ENCODE measurements at places on chromosomes 1 and 21.

GRCh38 chr1:27968692-27969091 lies 8.9 kb downstream of the XKR8 start:
- DNase-seq = no peak

- no peak for DNase-seq
These were observed 10.4 kb upstream of the AHCYL1 start for GRCh38 chr1:109974191-109974590.

DNA sequence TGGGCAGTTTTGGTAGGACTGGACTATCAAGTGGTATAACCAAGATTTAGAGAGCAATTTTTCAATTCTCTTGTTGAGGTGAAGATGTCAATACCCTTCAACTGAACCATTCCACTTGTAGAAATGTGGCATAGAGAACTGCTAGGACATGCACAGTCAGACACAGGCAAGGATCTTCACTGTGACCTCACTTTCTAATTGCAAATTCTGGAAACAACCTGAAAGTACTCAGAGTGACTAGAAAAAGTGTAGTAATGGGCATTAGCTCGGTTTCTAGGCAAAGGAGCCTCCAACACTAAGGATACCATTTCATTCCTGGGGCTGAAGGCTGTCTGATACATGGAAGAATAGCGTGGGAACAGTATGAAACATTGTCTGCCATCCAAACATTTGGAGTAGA lies 433.0 kb upstream of the RUNX1 start:
- no peak for DNase-seq

GRCh38 chr21:8988696-8989095 lies 1532.7 kb upstream of the TPTE start:
- DNase-seq = no peak

- no peak for DNase-seq
These were observed 44.5 kb downstream of the CD55 start for GRCh38 chr1:207366022-207366421.

DNA sequence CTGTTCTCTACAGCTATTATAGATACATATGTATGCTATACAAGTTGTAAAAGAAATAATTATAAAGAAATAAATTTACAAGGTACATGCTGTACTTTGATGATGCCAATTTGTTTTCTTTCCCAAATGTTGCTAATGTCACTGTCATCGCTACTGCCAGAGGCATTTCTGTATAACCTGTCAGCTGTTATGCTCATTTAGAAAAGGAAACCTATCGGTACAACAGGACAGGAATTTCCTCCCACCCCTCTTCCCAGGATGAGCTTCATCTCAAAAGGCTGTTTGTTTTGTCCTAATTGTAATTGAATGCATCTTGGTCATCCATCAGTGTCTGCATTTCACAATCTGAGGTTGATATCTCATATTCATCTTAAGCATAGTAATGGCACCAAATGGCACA lies 975.7 kb downstream of the TTLL7 start:
- DNase-seq = no peak

DNA sequence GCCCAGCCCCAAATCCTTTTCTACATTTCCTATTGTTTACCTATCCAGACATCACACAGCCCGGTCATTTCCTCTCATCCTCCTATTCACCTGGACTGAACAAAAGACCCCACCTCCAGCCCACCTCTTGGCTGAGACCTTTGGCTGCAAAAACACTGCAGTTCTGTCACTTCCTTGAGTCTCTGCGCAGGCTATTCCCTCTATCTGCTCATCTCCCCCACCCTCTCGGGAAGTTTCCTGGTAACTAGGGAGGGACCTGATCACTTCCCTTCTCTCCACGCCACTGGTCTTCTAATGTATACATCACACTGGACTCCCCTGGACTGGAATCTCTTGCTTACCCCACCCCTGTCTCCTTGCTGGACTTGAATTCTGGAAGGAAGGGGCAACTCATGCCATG lies 5.3 kb downstream of the HTR1D start:
- DNase-seq = no peak

- DNase-seq = no peak
These were observed 56.6 kb downstream of the AGPAT3 start for GRCh38 chr21:43921571-43921978.

GRCh38 chr1:168623003-168623828 lies 46.8 kb downstream of the XCL1 start:
- no peak for DNase-seq

- no peak for DNase-seq
These were observed 6.7 kb upstream of the PTGER3 start for GRCh38 chr1:71054281-71054731.

GRCh38 chr1:98962156-98962555 lies 42.5 kb downstream of the PLPPR5 start:
- no peak for DNase-seq

GRCh38 chr1:65083263-65083896 lies 64.6 kb upstream of the AK4 start:
- no peak for DNase-seq

DNA sequence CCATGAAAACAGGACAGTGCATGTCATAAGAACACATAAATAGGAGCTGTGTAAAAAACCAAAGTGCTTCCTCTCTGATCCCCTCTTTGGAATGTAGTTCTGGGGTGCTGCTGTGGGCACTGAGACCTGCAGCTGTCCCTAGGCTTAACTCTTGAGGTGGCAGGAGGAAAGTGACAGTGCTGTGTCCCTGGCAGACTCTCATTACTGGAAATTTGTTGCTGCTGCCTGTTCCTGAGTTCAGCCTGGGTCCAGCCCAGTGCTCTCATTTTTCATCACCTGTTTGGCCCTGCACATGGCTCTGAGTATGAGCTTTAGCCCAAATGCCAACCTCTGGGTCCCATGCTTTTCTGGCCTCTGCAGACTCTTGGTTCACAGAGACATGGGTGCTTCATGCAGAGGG lies 329.3 kb downstream of the DSCAM start:
- DNase-seq = no peak

- no peak for DNase-seq
These were observed 95.5 kb downstream of the SDCCAG8 start for GRCh38 chr1:243351337-243351736.

GRCh38 chr1:93394514-93394913 lies 48.8 kb downstream of the DR1 start:
- DNase-seq = no peak

- DNase-seq = no peak
These were observed 239.0 kb downstream of the RGS7 start for GRCh38 chr1:241118049-241118448.

GRCh38 chr1:72942008-72942407 lies 659.7 kb upstream of the NEGR1 start:
- DNase-seq = no peak

DNA sequence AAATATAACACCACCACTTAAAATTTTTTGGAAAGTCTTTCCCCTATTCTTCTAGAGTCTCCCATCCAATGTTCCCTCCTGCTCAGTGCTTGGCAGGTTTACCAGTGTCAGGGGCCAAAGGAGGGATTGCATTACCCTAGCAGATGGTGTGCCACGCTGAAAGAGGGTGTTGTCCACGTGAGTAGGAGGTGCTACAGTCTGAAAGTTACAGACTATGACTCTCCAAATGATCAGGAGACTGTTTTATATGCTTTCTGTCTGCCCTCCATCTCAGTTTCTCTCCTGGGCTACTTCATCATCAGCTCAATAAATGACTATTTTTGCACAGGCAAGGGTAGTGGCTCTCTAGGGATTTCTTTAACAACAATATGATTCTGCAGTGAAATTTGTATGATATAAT lies 31.3 kb upstream of the ANGPTL7 start:
- DNase-seq = no peak

DNA sequence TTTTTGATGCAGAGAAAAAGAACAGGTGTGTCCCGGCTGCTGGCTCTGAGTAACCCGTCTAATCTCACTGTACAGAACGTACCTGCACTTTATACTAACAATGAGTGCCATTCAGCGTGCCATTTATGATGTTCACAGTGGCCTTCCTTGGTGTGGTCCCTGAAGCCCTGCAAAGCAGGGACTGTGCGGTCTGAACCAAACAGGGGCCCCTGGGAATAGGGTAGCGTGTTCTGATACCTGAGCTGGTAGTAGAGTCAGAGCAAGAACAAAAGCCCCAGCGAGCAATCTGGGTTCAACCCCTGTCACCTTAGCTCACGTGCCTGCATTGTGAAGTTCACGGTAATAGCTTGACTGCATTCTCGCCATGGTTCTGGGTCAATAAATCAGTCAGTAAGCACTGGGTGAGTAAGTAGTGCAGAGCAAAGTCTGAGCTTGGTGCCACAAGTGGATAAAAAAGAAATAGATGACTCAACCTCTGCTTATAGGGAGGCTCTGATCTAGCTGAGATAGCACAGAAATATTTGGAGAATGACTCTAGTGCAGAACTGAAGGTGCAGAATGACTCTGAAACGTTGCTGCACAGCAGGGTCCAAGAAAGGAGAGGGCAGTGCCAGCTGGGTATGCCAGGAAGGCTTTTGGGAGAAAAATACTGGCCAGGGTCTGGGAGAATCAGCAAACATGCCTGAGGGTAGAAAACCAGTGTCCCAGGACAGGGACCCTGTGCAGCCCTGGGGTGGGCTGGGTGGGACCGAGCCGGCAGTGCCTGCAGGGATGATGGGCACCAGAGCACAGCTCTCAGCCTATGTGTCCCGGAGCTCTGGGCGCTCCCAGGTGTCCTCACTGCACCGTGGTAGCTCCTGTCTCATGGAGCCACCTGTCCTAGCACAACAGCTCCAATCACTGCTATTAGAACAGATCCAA lies 125.9 kb downstream of the RHOU start:
- no peak for DNase-seq

GRCh38 chr1:231527586-231528171 lies 790 bp upstream of the TSNAX start:
- DNase-seq = no peak

GRCh38 chr1:26203642-26204318 lies 13.4 kb downstream of the CATSPER4 start:
- no peak for DNase-seq

GRCh38 chr1:154736841-154737240 lies 128.9 kb upstream of the ADAR start:
- no peak for DNase-seq

DNA sequence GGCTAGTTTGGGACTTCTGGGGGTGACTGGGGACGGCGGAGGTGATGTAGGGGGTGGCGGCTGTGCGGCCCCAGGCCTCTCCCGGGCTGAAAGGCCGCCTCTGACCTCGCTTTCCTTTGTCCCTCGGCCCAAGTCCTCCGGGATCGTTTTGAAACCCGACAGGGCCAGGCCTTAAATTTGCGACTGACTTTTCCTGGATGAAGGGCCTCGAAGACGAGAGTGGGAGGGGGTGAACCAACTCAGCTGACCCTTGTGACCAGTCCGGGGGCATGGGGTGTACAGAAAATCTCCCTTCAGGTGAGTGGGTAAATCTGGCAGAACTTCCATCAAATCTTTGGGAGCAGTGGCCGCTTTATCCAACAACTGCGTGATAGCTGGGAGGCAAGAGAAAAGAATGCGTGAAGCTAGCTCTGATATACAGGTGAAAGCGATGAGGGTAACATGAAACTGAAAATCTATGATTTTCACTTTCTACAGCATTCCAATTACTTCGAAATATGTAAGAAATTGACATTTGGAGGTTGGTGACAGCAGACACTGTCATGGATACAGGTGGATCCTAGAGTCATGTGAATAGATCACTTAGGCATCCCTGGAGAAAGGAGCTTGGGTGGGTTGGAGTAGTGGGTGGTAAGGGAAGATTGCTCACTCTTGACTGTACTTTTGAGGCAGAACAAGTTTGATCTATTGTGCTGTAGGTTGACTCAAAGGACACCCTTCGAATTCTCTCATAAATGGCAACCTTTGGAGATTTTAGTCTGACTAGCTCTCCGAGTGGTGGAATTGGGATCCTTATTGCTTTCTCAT lies 885 bp downstream of the AHCYL1 start:
- no peak for DNase-seq

DNA sequence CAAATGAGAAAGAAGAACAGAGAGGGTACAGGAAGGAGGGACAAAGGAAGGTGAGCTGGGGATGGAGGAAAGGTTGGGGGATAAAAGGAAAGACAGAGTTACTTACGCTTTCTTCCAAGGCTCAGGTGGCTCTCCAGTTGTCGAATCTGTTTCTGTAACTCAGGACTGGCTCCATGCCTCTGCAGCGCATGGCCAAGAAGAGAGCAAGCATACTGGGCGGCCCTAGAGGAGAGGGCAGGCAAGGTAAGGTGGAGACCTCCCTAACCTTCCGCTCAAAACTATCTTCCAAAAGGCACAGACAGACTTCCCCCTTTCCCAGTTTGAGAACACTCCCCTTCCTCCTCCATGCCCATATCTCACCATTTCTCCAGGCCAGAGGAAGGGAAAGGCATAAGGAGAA lies 922 bp downstream of the PEX11B start:
- no peak for DNase-seq

GRCh38 chr1:65330822-65331221 lies 21.5 kb downstream of the DNAJC6 start:
- DNase-seq = no peak

DNA sequence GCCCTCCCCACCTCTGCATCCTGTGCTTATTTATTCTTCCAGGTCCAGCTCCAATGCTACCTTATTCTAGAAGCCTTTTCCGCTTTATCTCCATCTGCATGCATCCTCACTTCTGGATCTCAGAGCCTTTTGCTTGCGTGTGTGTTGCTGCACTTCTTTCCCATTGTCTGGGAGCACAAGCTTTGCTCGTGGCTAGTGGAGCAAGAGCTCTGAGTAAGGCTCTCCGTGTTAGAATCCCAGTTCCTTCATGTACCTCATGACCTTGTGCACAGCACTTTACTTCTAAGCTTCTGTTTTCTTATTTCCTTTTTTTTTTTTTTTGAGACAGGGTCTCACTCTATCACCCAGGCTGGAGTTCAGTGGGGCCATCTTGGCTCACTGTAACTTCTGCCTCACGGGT lies 140.0 kb upstream of the POU3F1 start:
- no peak for DNase-seq

DNA sequence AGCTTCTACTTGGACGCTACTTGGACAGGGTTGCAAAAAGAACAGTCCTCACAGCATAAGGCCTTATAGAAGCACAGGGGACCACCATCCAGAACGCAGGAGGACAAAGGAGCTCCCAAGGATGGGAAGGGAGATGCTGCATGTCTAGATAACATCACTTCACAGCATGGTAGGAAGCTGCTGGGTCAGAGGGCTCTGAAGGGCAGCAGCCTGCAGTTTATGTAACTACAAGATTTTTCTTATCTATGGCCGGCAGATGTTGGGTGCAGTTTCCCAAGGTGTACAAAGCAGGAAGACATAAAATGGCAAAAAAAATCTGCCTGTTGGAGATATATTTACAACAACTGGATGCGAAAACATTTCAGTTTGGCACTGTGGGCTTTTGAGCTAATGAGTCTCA lies 45.3 kb upstream of the SLC5A9 start:
- DNase-seq = no peak

GRCh38 chr1:110018396-110018795 lies 16.0 kb upstream of the STRIP1 start:
- DNase-seq = no peak

- no peak for DNase-seq
These were observed 27.1 kb upstream of the CD2 start for GRCh38 chr1:116726872-116727820.

GRCh38 chr1:32764826-32765569 lies 52.2 kb downstream of the YARS1 start:
- DNase-seq = no peak

GRCh38 chr1:221356693-221357092 lies 385.2 kb downstream of the DUSP10 start:
- DNase-seq = no peak

- no peak for DNase-seq
These were observed 338 bp upstream of the TOR1AIP1 start for GRCh38 chr1:179881642-179882252.

- no peak for DNase-seq
These were observed 40.7 kb upstream of the ETS2 start for GRCh38 chr21:38765056-38765455.

Measured in hypothalamus (tissue), 51 donors.